Left ventricle myocardium superior (tissue), 1 donor: ENCODE measurements at places on chromosomes 7 and 10. TPM values are rescaled to one million over a fixed set of nuclear protein-coding genes. Genes with fewer than 3 reads are reported as not detected.

GRCh38 chr7:88665892-88666514, 93.5 kb upstream of the ZNF804B start:
- no peak for DNase-seq

GRCh38 chr7:123537026-123537642, 2.7 kb upstream of the IQUB start:
- DNase-seq, result no peak

DNA sequence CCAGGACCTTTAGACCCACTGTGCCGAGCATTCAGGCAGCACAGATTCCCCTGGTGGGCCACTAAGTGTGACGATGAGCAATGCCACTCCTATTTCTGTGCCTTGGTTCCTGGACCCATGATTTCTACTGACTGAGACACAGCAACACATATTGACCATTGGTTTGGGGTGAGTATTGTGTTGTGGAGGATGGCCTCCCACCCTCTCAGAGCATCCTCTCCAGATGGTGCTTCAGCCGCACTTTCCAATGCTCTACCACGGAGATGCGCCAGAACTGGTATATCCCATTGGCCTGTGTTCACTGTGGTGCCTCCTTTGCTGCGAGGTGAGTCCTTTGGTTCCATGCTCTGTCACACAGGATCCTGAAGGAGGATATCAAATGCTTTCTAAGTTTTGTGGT, 10.1 kb upstream of the GDF10 start:
- DNase-seq, result no peak

DNA sequence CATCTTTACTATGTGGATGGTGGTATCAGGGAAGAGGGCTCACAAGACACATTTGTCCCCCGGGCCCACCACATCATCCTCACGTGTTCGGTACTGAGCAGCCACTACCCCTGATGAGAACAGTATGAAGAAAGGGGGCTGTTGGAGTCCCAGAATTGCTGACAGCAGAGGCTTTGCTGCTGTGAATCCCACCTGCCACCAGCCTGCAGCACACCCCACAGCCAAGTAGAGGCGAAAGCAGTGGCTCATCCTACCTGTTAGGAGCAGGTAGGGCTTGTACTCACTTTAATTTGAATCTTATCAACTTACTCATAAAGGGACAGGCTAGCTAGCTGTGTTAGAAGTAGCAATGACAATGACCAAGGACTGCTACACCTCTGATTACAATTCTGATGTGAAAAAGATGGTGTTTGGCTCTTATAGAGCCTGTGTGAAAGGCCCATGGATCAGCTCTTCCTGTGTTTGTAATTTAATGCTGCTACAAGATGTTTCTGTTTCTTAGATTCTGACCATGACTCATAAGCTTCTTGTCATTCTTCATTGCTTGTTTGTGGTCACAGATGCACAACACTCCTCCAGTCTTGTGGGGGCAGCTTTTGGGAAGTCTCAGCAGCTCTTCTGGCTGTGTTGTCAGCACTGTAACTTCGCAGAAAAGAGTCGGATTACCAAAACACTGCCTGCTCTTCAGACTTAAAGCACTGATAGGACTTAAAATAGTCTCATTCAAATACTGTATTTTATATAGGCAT, 9.1 kb upstream of the CSGALNACT2 start:
- DNase-seq, result no peak

GRCh38 chr10:21525367-21526187, at the start of gene SKIDA1:
SKIDA1 (minus strand) TSS chr10:21525682; CDS start chr10:21517822, 7,860 bp downstream.
- DNase-seq, result peak; percentile 94

- DNase-seq, result no peak
These were observed 38.3 kb upstream of the PDCD4 start for GRCh38 chr10:110833234-110833940.

Gene HOXA5
- not detected for total RNA-seq

Gene ACHE
- 0.40 TPM for total RNA-seq
